Right forelimb (tissue), 1 donor: ENCODE measurements at places on chromosomes 7 and 10.
A peak's percentile ranks its signal among the peaks of the same experiment; 100 is the strongest.

- DNase-seq: no peak
Observed at GRCh38 chr7:121328508-121329190, at the start of gene WNT16. Gene WNT16, plus strand, starts transcription at chr7:121329000. Its CDS starts 293 bp downstream, at chr7:121329293.

DNA sequence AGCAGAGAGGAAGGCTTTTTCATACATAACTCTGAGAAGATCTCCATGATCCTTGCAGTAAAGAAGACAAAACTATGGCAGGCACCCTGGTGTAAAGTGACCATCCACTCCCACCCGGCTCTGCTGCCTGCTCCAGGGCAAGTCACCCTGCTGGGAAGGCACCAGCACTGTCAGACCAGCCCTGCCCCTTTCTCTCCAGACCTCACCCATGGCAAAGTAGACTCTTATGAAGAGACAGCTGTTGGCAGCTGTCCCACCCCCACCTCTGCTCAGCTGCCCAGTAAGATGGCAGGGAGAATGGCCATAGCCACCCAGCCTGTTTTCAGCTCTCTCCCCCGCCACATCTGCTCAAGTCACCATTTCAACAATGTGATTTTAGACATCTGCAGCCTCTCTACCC is 8.6 kb upstream of the ZMIZ2 start:
- no peak for DNase-seq

DNA sequence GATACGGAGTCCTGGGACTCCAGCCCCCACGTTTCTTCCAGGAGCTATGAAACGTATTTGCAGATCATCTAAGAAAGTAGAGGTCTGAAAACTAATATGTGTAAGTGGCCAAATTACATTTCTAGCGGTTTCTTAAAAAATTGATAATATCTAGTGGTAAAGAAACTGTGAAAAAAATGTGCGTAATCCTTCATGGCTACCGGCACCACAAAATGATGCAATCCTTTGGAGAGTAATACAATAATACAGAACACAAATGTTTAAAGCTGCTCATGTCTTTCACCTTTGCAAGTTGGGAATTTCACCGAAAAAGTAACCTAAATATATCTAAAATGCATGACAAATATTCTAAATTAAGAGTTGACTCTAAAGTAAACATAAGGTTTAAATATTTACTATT is 742.1 kb downstream of the GRID1 start:
- DNase-seq: no peak

DNA sequence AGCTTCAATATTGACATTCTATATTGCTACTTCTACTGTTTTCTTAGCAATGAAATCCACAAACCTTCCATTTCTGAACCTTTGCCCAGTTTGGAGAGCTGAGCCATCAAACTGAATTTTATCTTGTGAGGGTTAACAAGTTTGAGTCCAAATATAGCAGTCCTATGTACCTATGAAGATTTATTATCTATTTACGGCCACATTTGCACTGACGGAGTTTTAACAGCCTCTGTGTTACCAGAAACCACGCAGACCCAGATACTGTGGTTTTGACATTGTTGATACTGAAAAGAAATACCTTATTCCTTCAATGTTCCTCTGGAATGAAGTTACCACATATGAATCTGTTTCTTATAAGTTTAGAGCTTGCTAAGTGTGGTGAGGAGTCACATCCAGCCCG is 172.6 kb downstream of the FGFR2 start:
- no peak for DNase-seq

- no peak for DNase-seq
Observed at GRCh38 chr10:114297136-114297705, 58.2 kb downstream of the VWA2 start.

GRCh38 chr10:114499630-114500190 is 95.4 kb upstream of the AFAP1L2 start:
- DNase-seq: no peak

DNA sequence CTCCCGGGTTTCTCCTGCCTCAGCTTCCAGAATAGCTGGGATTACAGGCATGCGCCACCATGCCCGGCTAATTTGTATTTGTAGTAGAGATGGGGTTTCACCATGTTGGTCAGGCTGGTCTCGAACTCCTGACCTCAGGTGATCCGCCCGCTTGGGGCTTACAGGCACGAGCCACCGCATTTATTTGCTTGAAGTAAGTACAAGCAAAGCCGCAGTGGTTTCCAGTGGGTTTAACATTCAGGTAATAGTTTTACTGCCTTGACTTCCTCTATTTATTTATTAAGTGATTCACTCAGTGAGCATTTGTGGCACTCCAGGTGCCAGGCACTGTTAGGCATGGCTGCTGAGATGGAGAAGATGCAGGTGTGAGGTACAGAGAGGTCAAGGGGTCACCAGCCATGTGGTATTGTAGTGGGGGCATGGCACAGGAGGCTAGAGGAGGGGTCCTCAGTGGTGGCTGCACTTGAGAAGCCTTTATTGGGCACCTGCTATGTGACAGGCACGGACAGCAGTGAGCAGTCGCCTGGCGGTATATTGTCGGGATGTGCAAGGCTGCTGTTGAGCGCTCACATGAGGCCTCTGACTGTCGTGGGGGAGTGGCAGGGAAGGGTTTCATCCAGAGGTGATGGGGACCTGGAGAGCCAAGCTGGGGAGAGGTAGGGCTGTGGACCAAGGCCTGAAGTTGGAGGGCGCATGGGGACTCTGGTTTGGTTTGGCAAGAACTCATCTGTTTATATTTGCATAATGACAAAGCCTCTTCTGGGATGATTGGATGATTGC is 54.9 kb downstream of the DOCK1 start:
- no peak for DNase-seq

DNA sequence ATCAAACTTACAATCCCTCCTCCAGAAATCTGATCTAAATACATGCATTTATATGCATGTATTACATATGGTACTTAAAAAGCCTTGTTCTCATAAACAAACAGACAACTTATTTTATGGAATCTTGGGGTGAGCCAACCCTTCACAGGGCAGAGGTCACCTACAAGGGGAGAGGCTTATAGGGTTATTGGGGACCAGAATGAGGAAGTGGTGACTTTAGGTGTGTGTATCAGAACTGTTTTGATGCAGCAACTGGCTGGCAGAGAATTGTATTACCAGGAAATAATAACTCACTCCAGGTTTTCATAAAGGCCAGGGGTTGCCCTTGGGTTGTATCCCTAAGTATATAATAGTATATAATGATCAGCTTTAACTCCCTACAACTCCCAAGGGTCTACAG is 91.1 kb downstream of the SVIL start:
- DNase-seq: no peak

DNA sequence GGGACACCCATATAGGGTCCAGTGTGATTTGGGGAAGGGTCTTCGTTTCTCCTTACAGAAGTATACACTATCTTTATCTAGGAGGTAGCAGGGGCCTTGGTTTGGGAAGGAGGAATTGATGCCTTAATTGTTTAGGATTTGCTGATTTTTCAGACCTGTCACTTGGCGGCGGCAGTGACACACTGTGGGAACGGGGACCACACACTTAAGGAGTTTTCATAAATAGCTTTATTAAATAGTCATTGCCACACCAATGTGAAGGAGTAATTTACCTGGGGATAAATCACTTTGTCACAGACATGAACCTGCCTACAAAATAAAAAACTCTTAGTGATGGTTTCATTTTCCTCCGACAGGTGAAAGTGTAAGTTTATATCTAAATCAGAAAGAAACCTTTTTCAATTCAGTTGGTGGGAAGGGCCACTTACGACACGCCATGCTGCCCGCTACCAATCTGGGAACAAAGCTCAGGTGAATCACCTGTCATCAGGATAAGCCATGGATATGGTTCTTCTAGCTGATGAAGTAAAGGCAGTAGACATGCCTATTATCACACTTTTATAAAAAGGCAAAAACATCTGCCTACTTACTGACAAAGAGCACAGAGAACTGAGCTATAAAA is 12.3 kb upstream of the ENO4 start:
- DNase-seq: no peak

GRCh38 chr10:80957161-80957560 is 419.5 kb downstream of the SH2D4B start:
- no peak for DNase-seq

- no peak for DNase-seq
Observed at GRCh38 chr10:127012769-127013152, 107.5 kb downstream of the DOCK1 start.

GRCh38 chr7:40135317-40135610 is 459 bp downstream of the SUGCT start:
- no peak for DNase-seq

GRCh38 chr7:44112231-44112996 is 8.3 kb downstream of the AEBP1 start:
- no peak for DNase-seq

DNA sequence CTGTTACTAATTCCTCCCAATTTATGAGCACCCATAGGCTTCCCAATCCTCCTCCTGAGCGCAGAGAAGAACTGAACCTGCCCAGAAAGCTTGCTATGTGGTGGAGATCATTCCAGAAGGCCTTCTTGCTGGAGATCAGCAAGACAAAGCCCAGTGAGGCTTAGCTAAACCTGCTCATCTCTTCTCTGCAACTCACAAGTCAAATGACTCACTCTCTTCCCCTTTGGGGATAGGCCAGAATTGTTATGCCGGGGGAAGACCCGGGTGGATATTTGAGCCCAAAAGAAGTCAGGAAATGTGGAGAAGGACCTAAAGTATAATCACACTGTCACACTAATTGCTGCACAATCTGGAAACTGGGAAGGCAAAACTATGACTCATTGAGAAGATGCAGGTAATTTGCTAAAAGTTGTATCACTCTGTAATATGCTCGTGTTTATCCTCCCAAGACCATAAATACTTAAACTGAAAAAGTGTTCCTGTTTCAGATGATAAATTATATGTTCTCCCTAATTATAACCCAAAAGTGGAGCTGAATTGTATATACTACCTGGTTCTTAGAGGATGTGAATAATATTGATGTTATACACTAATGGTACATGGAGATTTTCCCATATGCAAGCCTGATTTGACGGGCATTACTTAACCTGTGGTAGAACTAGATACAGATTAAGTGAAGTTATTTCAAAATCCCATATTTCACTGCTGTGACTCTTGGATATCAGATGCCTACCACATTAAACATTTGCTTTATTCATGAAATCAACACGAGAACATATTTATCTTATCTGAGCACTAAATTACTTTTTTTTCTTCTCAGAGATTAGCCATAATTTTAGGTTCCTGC is 6.4 kb downstream of the NEBL start:
- no peak for DNase-seq

DNA sequence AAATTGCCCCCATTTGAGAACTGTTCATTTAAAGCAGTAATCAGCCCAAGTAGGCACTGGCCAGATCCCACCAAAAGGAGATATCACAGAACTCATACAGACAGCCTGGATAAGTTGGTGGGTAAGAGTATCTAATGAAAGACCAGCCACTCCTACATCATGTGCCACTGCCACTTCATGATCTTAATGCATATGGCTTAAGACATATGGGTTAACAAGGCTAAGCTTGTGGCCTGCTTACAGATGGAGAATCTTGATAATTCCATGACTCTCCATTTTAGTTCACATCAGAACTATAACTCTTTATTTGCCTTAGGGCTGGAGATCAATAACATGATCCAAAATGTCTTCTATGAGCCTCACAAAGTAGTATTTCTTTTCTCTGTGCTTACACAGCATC is 6.8 kb upstream of the IFIT1B start:
- DNase-seq: no peak

GRCh38 chr10:60288256-60288655 is 101.4 kb downstream of the ANK3 start:
- DNase-seq: no peak

GRCh38 chr10:12842310-12842709 is 159.2 kb downstream of the CCDC3 start:
- no peak for DNase-seq

DNA sequence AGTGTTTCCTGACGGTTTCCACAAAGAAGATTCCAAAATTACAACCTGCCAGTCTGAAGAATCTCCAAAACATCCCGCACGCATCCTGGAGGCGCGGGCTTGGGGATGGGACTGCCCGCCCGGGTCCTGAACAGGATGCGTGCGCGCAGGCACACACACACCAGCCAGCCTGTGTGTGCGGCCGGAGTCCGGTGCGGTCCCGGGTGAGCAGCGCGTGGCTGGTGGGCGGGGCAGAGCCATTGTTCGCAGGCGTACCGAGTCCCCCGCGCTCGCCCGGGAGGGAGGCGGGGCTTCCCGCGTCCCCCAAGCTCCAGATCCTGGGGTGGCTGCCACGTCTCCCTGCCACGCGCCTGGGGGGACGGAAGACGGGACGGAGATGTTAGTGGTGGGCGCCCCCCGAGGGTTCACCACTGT is 675 bp upstream of the SCD start:
- DNase-seq: peak; percentile 71

DNA sequence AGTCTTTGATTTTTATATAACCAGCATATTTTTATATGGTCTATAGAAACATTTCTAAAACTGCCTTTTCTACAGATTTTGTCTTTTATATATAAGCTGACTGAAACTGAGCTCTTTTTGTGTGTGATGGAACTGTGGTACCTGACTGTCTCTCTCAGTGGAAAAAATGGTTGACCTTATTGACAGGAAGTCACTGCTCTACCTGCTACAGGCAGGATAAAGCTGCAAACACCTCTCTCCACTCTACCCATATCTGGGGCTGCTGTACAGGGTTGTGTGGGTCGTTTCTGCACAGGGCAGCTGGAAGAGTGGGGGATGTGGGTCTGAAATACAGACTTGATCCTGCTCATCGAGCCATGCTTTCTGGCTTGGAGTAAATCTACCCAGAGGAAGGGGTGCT is 48.5 kb downstream of the BBS9 start:
- no peak for DNase-seq

- DNase-seq: no peak
Observed at GRCh38 chr10:101831169-101831811, 12.3 kb downstream of the KCNIP2 start.

- no peak for DNase-seq
Observed at GRCh38 chr10:10223131-10223530, 794.5 kb upstream of the CELF2 start.

- DNase-seq: peak; percentile 60
Observed at GRCh38 chr7:24701261-24702235, 55.7 kb downstream of the GSDME start.

DNA sequence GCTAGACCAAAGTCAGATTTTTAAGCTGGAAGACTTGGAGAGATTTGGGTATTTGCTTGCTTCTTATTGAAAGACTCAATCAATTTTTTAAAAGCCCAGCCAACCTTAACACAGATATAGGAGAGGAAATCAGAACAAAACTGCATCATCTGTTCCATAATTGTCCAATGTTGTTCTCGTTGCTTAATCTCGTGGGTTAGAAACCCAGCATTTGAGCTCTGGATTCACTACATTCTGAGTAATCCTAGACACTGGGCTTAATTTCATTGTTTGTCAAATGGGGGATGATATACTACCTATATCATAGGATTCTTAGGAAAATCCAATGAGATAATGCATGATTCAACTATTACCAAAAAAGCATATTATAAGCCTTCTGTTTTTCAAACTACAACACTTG is 48.9 kb downstream of the CALD1 start:
- no peak for DNase-seq

DNA sequence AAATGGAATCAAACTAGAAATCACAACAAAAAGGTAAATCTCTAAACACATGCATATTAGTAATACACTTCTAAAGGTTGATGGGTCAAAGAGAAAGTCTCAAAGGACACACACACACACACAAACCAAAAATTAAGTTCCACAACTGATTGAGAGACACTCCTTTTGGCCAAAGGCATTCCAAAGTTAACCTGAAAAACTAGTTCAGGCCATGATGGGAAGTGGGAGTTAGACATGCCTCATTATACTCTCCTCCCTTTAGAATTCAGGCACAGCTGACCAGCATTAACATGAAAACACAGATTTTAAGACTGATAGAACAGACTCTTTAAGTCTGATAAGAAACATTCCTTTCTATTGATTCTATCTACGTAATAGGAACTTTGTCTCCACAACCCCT is 332.4 kb upstream of the IGFBP3 start:
- no peak for DNase-seq
